ENCODE measurements at places on chromosomes 12 and 14. TPM values are rescaled to one million over a fixed set of nuclear protein-coding genes. Genes with fewer than 3 reads are reported as not detected.
A peak's percentile ranks its signal among the peaks of the same experiment; 100 is the strongest.

- no peak for DNase-seq
Measured at GRCh38 chr12:96070670-96071279, 35.4 kb upstream of the LTA4H start.

DNA sequence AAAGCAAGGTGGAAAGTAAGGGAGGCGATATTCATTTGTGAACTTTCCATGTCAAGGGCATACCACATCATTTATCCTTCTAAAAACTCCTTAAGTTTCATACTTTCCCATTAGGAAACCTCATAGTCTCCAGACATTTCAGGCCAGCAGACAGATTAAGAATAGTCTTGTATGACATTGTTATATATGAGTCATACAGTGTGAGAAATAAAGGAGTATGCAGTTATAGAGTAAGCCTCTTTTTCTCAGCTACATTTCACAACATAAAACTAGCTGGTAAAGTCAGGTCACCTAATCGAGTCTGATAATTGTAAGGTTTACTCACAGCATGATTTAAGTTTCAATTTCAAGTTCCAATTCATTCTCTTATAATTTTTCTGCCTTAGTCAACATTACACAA, 164.3 kb downstream of the GRIP1 start:
- DNase-seq, result no peak

DNA sequence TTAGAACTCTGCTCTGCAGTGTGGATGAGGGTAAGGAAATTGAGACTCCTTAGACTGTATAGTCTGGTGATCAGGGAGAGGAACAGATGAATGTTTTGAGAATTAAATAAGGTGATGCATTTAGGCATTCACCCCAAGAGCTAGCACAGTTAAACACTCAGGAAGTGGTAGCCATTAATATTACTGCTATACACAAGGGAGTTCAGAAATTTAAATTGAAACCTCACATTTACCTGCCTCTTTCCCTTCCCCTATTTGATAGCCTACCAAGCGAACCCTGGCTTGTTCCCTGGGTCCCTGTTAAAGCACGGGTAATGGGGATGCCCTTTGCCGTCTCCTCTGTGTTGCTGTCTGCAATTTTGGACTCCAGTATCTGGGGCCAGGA, 18.2 kb downstream of the WNT5B start:
- DNase-seq, result no peak

GRCh38 chr12:104385510-104385909, 71.2 kb upstream of the CHST11 start:
- DNase-seq, result no peak

DNA sequence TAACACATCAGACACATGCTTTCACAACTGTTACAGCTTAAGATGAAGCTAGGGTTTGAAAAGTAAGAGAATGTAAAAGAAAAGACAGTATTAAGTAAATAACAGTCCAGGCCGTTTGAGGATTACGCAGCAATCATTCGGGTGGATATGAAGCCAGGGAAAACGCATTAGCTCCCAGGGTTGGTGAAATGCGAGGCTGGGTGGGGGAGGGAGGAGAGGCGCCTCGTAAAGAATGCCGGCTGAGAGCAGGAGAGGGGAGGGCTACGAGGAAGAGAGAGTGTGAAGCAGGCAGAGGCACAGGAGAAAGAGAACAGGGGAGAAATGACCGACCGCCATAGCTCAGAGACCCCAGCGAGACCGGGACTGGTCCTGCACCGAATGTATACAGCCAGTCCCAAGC, 73.0 kb downstream of the IQSEC3 start:
- DNase-seq, result no peak

DNA sequence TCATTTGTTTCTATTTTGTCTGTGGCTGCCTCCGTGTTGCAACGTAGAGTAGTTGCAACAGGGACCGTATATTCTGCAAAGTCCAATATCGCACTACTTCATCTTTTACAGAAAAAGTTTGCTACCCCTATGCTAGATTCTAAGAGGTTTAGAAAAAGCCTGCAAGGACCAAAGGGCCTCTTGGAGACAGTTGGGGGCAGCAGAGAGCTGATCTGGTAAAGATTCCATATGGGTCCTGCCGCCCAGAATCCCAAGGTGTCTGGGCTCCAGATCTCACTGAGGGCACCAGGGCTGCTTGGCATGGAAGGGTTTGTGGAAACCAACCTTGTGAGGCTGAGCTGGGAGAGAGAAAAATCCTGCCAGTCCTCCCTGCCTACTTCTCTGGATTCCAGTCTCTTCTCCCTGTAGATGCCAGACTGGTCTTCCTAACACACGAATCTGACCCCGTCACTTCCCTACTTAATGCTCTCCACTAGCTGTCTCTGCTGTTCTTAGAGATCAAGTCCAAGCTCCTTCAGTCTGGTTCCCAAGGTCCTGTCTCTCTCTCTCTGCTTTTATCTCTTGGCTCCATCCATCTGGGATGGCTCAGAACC, 74.6 kb downstream of the GLRX5 start:
- no peak for DNase-seq

DNA sequence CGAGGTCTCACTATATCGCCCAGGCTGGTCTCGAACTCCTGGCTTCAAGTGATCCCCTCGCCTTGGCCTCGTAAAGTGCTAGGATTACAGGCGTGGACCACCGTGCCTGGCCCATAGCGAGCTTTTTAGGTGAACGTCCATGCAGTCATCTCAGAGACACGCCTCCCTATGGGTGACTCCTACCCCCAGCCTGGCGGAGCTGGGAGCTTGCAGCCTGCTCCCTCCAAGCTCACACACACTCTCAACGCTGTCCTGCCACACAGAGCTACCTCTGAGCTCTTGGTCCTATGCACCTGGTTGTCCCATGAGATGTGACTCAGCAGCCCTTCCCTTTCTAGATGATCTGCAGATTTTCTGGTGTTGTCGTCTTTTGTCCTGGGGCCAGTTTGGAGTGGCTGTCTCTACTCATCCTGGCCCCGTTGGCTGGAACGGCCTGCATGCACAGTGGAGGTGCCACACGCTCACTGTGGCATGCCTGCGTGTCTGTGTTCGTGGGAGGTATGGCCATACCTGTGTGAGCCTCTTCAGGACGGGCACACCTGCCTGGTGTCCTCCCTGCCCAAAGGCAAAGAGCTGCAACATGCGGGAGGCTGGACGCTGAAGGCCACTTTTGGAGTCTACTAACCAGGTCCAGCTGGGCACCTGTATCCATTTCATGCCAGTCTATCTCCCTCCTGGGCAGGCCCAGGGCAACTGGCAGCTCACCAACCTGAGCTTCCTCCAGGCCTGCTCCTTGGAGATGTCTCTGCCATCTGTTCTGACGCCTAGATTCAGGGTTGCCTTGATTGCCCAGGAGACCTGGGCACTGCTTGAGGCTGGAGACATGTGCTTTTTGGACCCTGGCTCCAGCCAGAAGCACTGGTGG, 18.1 kb downstream of the CABP1 start:
- no peak for DNase-seq

- DNase-seq, result no peak
Measured at GRCh38 chr14:85288041-85288440, 241.9 kb upstream of the FLRT2 start.

- no peak for DNase-seq
Measured at GRCh38 chr12:26120561-26121274, 4.1 kb downstream of the BHLHE41 start.

DNA sequence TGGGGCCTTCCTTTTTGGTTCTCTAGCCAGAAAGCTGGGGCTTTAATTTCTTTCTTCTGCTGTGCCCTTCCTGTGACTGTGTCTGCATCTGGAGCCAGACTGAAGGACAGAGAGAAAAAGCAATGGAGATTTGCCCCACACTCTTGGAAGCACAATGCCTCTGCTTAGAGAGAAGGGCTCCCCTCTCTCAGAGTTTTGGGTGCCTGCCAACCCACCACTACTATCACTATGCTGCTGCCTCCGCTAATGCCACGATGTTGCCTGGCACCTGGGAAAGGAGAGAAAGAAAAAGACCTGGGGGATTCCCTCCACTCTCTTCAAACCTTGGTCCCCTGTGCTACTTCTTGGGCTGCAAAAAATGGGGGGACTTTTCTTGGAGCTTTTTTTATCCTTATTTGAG, 52.6 kb downstream of the TMEM260 start:
- no peak for DNase-seq

- DNase-seq, result no peak
Measured at GRCh38 chr12:83015390-83016217, 328.9 kb downstream of the TMTC2 start.

GRCh38 chr12:25121916-25122315, 73.0 kb downstream of the DNAI7 start:
- DNase-seq, result no peak

DNA sequence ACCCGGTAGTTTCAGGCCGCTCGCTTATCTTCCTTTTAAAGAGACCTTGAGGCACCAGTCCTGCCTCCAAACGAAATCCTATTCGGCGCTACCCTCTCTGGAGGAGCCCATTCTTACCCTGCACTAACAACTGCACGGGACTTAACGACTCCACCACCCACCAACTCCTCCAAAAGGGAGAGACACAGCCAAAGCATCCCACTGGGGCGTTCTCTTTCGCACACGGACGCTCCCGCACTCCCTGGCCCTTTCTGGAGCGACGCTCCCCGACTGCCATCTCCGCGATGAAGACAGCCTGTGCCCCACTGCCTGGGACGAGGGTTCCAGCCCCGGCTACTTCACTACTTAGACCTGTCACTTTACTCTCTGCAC, 650 bp downstream of the GALC start:
- DNase-seq, result peak; percentile 40

- no peak for DNase-seq
Measured at GRCh38 chr12:108207791-108208730, 79.0 kb downstream of the WSCD2 start.

DNA sequence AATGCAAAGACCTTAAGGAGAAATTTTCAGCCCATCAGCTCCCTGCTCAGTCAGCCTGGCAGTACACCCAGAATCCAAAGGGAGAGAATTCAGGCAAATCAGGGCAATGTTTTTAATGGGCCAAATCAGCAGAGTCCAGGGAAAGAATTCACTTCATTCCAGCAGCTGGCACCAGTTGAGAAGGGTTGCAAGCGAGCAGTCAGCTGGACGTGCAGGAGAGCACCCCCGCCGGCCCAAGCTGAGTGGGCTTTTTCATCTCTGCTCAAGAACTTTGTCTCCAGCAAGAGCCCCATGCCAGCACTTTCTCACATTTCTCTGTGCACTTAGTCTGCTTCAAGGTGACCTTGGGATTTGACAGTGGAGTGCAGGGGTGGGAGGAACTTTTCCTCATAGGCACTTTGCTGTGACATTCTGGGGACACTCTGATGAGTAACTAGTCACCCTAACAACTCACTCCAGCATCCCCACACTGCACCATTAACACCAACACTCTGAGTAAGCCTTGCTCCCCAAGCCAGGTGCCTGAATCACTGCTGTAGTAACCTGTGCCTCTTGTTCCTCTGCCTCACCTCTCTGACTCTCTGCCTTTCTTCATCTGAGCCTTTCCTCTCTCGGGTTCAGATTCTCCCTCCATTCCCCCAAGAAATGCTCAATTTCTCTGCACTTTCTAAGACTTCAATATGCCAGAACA, 2.2 kb downstream of the ENDOU start:
- DNase-seq, result no peak

DNA sequence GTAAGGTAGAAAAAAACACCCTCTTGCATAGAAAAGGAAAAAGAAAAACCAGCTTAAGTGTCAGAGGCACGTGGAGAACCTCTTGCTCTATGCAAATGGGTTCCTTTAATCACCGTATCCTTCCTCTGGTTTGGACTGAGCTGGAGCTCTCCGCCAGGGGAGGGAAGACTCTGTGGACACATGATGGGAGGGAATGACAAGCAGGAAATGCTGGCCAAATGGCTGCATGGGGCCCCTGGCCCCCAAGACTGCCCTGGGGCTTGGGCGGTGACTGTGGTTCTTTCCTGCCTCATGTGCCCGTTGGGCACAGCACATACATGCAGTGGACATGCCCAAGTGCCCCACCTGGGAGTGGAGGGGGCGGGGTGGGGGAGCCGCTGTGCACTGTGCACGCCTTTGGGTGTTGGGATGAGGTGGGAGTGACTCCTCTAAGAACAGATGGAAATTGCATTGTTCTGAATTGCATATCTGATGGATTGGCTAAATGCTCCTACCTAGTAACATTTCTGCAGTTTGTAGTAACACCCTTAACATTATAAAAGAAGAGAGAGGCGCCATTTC, 166.4 kb upstream of the AVPR1A start:
- DNase-seq, result no peak

DNA sequence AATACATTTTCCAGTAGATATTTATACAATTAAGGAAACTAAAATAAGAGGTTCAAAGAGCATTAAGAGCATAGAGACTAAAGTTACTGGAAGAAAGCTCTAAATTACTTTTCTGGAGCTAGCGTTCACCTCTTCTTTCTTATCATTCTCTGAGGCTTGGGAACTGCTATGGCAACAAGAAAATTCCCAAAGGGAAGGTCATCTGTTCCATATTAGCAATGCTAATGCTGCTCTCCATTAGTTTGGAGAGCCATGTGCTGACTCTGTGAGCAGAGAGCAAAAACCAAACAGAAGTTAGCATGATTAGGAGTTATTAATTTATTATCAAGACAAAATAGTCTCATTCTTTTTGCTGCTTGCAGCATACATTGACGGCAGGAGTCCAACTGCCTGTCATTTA, 143.1 kb upstream of the SLC16A7 start:
- DNase-seq, result no peak

- DNase-seq, result no peak
Measured at GRCh38 chr12:116547955-116548501, 11.2 kb upstream of the MAP1LC3B2 start.

- DNase-seq, result no peak
Measured at GRCh38 chr14:68177728-68178127, 358.1 kb downstream of the RAD51B start.

GRCh38 chr12:68042212-68042699, 53.0 kb downstream of the IFNG-AS1 start:
- DNase-seq, result no peak

- no peak for DNase-seq
Measured at GRCh38 chr12:45697371-45697770, 32.1 kb upstream of the ARID2 start.

The OR6S1 gene
- polyA plus RNA-seq, result not detected

The RAB5B gene
- polyA plus RNA-seq, result 86.2 TPM

The KIF26A gene
- 1.9 TPM for polyA plus RNA-seq

The KLHL33 gene
- 0.41 TPM for polyA plus RNA-seq

The FAM222A gene
- polyA plus RNA-seq, result 0.28 TPM

The AKAP3 gene
- polyA plus RNA-seq, result 0.50 TPM

The A2M gene
- polyA plus RNA-seq, result 268 TPM

The PIWIL1 gene
- polyA plus RNA-seq, result not detected

The RNASE1 gene
- polyA plus RNA-seq, result 86.4 TPM

The OAS1 gene
- polyA plus RNA-seq, result 26.0 TPM

The PPFIA2 gene
- 5.4 TPM for polyA plus RNA-seq

The CLEC1A gene
- polyA plus RNA-seq, result not detected

Data from aorta (tissue), 5 donors.